CD4-positive, alpha-beta T cell treated with Interleukin-15 for 1 hour (primary cell): ENCODE measurements at places on chromosomes 6 and 20.

DNA sequence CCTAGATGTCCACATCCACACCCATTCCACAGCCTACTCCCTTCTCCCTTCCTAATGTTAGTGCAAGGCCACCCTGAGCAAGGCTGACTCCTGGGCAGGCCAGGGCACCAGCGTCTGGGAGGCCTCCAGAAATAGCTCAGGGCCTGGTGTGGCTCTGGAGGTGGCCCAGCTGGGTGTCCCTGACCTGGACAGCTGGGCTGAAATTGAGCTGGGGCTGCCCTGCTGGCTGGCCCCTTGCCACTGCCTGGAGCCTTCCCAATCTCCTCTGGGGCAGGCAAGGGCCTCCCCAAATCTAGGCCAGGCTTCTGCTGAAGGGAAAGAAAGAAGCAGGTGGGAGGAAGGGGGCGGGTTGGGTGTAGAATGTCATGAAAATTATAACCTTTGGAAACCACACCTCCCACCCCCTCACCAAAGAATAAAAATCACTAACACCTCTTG lies 2.1 kb downstream of the FAM110A start:
- no peak for DNase-seq

DNA sequence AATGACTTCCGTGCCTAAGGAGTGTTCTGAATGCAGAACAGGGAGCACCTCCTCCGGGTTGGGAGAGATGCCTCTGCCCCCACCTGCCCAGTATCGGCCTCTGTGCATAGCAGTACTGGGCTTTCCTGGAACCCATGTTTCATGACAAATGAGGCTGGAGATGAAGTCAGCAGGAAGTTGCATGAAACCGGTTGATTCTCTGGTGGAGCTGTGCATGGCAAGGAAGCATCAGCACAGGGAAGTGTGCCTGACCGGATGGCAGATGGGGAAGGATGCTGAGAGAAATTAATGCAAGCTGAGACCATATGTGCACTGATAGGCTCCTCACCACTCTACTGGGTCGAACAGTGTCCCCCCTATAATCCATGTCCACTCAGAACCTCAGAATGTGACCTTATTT lies 155.5 kb downstream of the CDH26 start:
- DNase-seq = no peak

DNA sequence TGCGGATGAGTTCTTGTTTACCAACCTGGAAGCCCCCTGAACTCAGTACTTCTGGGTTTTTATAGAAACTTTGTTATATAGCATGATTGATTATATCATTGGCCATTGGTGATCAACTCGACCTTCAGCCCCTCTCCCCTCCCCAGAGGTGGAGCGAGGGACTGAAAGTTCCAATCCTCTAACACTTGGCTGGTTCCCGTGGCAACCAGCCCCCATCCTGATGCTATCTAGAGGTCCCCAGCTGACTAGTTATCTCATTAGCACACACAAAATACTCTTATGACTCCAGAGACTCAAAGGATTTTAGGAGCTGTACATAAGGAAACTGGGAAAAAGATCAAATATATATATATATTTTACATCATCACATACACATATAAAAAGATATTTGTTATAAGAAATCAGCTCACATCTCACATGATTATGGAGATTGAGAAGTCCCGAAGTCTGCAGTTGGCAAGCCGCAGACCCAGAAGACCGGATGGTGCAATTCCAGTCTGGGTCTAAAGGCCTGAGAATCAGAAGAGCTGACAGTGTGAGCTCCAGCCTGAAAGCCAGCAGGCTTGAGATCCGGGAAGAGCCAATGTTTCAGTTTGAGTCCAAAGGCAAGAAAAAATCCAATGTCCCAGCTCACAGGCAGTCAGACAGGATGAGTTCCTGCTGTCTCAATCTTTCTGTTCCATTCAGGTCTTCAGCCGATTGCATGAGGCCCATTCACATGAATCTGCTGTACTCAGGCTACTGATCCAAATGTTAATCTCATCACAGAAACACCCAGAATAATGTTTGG lies 179.3 kb upstream of the DTNBP1 start:
- DNase-seq = no peak

GRCh38 chr6:16704401-16705045 lies 56.7 kb downstream of the ATXN1 start:
- DNase-seq = no peak

- DNase-seq = no peak
These were observed 65.6 kb downstream of the TULP4 start for GRCh38 chr6:158377860-158378259.

- peak; percentile 28 for DNase-seq
These were observed 68.5 kb upstream of the ARMC2 start for GRCh38 chr6:108779536-108780275.
